ENCODE measurements at places on chromosomes 13 and 19.

GRCh38 chr13:46672338-46673090, 119.5 kb downstream of the LRCH1 start:
- DNase-seq, result no peak

GRCh38 chr13:23731709-23732108, 157.5 kb downstream of the MIPEP start:
- DNase-seq, result no peak

- DNase-seq, result no peak
Measured at GRCh38 chr13:92172191-92172590, 773.8 kb downstream of the GPC5 start.

GRCh38 chr19:17565611-17566010, 10.2 kb downstream of the COLGALT1 start:
- no peak for DNase-seq

Measured in stimulated activated CD4-positive, alpha-beta T cell treated with anti-CD3 and anti-CD28 coated beads, Interleukin-12 subunit alpha, Interleukin-12 subunit beta, amount 100 ng/mL, for 24 hours (primary cell).